ENCODE measurements at places on chromosomes 6 and 20.

- no peak for DNase-seq
Measured at GRCh38 chr6:68279793-68280557, 355.1 kb upstream of the ADGRB3 start.

- DNase-seq: no peak
Measured at GRCh38 chr20:2626853-2627541, 25.4 kb upstream of the NOP56 start.

DNA sequence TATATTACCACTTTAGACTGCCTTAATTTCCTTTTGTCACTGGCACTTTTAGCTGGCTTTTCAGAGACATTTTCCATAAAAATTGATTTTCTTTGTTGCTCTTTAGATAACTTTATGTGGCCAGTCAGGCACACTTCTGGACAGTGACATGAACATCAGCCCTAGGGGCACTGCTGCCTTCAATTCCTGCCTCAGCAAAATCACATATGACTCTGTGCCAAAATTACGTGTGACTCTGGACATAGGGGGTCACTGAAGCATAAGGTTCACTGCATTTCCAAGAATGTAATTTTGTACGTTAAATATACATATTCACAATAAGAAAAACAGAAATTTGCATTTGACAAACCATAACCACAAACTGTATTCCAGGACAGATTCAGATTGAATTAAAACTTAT, 66.5 kb downstream of the ESF1 start:
- no peak for DNase-seq

DNA sequence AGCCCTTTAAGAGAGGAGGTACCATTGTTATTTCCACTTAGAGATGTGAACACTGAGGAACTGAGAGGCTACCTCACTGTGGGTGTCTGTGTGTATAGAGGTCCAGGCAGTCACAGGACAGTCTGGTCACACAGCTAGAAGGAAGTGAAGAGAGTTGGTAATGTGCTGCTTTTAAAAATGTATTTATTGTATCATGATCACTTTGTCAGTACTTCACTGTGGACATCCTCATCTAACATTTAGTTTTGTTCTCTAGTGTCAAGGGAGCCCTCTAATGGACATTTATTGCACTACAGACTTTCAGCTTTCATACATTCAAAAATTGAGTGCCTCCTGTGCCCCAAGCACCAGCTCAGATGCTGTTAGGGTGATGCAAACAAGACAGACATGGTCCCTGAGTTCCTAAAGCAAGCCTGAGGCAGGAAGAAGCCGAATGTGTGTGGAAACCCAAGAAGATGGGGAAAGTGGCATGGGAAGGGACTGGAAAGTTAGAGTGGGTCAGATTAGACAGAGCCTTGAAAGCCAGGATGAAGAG, 123.0 kb downstream of the SLC16A10 start:
- peak; percentile 30 for DNase-seq

- no peak for DNase-seq
Measured at GRCh38 chr6:46296586-46296985, 125.8 kb upstream of the ENPP5 start.

GRCh38 chr20:19830211-19830785, 72.2 kb downstream of the RIN2 start:
- no peak for DNase-seq

All from NCI-H1436 (cell line).